Retina (tissue), 1 donor: ENCODE measurements at places on chromosomes 6 and 20.

GRCh38 chr6:3665608-3666007 is 85.9 kb downstream of the PXDC1 start:
- DNase-seq = no peak

DNA sequence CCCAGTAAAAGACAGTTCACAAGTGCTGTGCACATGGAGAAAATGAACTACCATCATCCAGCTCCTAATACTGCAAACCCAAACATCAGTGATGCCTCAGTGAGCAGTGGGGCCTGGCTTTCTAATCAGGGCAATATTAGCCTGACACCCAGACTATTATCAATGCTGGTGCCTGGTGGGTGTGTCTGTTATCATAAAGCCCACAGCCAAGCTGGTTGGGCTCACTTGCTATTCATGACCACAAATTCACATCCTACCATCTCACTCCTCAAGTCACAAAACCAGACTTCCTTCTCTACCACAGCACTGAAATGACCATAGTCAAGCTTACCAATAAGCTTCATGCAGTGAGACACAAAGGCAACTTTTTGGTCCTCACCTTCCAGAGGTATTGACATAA is 180.8 kb upstream of the PLN start:
- DNase-seq = no peak

- DNase-seq = no peak
Observed at GRCh38 chr6:41037107-41037900, 1.7 kb downstream of the UNC5CL start.

DNA sequence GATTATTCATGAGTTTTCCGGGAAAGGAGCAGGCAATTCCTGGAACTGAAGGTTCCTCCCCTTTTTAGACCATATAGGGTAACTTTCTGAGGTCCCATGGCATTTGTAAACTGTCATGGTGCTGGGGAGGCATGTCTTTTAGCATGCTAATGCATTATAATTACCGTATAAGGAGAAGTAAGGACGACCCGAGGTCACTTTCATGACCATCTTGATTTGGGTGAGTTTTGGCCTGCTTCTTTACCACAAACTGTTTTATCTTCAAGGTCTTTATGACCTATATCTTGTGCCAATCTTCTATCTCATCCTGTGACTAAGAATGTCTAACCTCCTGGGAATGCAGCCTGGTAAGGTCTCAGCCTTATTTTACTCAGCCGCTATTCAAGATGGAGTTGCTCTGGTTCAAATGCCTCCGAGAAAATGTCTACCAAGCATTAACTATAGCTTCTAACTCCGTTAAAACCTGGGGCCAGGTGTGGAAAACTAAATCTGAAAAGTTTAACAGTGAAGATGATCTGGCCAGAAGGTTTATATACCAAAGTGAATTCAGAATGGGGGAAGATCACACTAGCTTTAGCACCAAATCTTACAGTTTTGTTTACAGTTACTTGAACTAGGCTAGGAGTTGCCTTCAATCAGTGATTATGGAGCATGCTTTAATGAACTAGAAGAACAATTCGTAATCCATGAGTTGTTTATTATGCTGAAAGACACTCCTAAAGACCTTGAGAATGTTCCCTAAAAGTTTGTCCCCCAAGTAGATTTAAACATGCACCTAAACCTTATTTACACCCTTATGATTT is 80.0 kb upstream of the TOP1 start:
- no peak for DNase-seq

DNA sequence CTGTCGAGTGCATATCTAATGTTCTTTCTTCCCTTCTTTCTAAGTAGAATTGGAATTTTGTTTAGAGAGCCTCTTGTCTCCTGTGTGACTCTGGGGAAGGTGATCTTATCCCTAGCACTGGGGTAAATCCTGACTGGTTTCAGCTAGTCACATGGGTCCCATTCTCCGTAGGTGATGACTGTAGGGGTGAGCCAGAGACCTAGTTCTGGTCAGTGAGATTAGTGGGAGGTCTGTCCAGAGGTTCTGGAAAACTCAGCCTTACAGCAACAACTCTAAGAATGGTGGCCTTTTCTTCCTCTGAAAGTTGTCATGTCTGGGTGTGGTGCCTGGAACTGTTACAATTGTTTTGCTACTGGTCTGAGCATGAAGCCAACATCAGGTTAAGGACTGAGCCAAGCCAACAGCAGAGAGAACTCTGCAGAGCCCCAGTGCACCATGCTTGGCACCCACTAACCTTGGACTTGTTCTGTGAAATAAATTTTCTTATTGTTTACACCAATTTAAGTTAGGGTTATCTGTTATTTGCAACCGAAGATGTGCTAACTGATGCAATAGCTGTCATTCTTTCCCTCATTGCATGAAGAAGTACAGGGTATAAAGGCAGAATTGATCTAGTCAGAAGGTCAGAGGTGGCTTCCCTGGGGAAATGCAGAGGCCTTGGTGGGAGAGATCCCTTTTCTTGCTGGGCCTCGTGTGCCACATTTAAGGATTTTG is 56.8 kb upstream of the TULP4 start:
- no peak for DNase-seq

GRCh38 chr6:4420160-4420865 is 284.9 kb upstream of the ECI2 start:
- no peak for DNase-seq

DNA sequence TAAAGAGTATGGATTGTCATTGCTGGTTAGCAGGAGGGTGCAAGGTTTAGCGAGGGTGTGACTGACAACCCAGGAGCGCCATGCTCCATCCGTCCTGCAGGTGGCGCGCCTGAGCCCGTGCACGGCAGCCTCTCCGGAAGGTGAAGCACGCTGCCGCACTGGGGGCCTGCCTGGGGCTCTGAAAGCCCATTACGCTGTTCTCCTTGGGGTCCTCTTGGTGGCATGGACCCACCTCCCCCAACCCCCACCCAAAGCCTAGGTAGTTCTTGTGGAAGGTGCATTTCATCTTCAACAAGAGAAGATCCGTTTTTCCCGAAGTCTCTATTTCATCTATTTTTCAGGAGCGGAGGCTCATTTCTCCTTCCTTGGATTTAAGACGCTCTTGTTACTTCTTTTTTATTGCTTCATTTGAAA is 197.4 kb upstream of the KCNG1 start:
- peak; percentile 36 for DNase-seq
